Mesenteric fat pad (tissue), 1 donor: ENCODE measurements at places on chromosomes 2 and 18. TPM values are rescaled to one million over a fixed set of nuclear protein-coding genes. Genes with fewer than 3 reads are reported as not detected.

ALPG gene
- total RNA-seq: not detected

CRYBA2 gene
- not detected for total RNA-seq

TCF7L1 gene
- 27.8 TPM for total RNA-seq

AQP12A gene
- not detected for total RNA-seq

SLC23A3 gene
- 0.93 TPM for total RNA-seq

GRCh38 chr2:95836151-95836550 lies 155.5 kb downstream of the ANKRD36C start:
- no peak for DNase-seq

- DNase-seq: no peak
These were observed 317.4 kb downstream of the EN1 start for GRCh38 chr2:118529908-118530599.

GRCh38 chr18:31658670-31659575 lies 25.5 kb downstream of the B4GALT6 start:
- no peak for DNase-seq

GRCh38 chr2:172931918-172932520 lies 143.6 kb upstream of the MAP3K20 start:
- no peak for DNase-seq

GRCh38 chr18:34224423-34225217 lies at the start of gene NOL4:
Gene NOL4 (minus strand): TSS chr18:34224913. CDS start chr18:34223253, 1,660 bp downstream.
- DNase-seq: peak; percentile 74

DNA sequence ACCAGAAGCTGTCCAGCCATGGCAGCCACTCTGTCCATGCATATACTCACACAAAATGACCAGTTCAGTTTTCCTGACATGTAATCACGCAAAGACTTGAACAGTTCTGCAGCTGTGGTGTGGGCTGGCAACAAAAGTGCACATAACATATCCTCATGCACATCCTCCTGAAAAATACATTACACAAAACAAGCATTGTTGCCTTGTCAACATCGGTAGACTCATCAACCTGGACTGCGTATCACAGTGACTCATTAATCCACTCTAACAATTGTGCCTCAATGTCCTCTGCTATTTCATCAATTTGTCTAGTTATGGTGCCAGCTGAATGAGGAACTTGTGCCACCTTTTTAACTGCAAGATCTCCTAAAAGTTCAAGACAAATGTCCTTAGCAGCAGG lies 19.5 kb downstream of the RBKS start:
- DNase-seq: no peak

GRCh38 chr18:43563780-43564179 lies 286.5 kb upstream of the SYT4 start:
- no peak for DNase-seq

DNA sequence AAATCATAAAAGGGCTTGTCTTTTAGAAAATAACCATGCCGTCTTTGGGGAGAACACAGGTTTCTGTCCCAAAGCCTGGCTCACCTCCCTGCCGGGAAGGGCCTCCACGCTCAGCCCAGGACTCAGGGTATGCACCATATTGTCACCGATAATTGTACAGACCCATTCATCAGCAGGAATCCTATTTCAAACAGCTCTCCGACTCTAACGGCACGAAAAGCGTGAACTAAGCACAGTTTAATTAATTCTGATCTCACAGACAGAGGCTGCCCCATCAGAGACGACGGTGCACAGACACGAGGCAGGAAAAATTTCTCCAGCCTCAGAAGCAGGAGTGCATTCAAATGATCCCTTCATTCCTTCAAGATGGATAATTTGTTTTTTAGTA lies 276.2 kb downstream of the MYCN start:
- DNase-seq: no peak

DNA sequence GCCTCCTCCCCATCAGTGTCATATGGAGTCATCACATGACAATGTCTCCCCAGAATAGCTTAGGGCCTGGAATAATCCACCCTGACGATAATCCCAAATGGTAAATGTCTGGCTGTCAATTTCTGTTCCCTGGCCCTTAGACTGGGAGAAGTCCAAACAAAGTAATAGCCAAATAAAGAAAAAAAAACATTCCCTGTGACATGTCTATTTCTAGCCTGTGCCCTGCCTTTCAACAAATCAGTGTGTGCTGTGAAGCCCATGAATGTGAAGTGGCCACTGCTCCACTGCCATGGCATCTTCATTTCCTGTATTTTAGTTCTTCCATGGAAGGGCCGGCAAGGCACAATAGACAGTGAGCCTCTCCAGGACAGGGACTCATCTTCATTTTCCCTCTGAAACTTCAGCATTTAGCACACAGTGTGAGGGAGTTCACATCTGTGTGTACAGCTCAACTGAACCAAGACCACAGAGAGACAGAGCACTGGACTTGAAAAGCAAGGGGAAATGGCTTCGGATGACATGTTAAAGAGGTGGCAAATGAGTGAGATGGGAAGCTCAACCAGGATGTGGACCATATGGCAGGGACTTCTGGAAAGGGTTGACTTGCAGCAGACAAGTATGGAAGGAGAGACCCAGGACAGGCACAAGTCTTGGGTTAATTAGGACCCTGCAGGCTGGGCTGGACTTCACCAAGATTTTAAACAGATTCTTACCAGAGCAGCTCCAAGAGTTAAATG lies 140.0 kb downstream of the ANTXR1 start:
- no peak for DNase-seq

GRCh38 chr2:196980001-196980400 lies 53.5 kb upstream of the PGAP1 start:
- no peak for DNase-seq

GRCh38 chr2:26401739-26402541 lies at the start of gene DRC1:
Gene DRC1 (plus strand): TSS chr2:26401920. CDS start chr2:26401990, 70 bp downstream.
- no peak for DNase-seq

- no peak for DNase-seq
These were observed 119.7 kb upstream of the XIRP2 start for GRCh38 chr2:166768393-166769123.

- no peak for DNase-seq
These were observed 15.8 kb upstream of the IL1RL1 start for GRCh38 chr2:102295566-102295965.

DNA sequence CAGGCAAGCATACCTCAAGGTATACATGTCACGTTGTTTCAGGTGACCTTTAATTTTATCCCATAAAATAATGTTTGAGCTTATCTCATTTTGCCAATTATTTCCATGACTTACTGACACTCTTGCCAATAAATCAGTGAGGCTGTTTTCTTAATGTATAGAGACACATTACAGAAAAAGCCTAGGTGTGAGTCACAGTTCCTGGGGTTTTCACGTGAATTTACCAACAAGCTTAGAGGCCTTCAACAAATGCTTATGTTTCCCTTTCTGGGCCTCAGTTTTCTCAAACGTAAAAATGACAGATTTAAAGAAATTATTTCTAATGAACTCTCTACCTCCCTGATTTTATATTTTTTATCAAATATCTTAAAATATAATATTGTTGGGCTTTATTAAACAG lies 517.5 kb upstream of the SPHKAP start:
- DNase-seq: no peak

- DNase-seq: no peak
These were observed 328.7 kb downstream of the NR4A2 start for GRCh38 chr2:156003780-156004179.

DNA sequence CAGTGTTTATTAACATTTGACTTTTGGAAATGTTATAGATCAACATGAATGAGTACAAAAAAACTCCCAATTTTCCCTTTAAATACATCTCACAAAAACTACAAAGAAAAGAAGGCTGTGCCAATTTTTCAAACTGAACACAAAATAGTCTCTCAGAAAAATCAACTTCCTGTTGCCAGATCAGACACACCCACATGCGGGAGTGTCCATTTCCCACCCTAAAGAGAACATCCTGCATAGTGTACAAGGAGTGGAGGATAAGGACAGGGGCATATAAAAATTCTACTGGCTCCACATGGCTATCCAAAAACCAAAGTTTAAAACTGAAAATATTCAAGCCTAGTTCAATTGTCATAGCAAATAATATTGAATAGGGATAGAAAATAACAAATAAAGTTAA lies 165.3 kb downstream of the ATAD2B start:
- no peak for DNase-seq

DNA sequence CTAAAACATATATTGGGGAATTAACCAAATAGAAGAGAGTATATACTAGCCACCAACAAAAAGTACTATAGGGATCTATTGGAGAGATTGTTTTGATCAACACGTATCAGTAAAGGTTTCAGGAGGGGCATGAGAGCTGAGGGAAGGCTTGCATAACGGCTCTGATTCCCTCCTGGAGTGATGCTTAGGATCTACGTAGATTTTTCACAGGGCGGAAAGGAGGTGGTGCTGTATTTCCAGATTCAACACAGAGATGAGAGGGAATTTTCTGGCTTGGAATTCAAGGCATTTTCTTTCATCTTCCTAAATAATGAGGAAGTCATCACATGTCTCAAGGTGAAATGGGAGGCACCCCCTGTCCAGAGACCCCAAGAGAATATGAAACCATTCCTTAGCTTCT lies 443.8 kb downstream of the CMPK2 start:
- no peak for DNase-seq

DNA sequence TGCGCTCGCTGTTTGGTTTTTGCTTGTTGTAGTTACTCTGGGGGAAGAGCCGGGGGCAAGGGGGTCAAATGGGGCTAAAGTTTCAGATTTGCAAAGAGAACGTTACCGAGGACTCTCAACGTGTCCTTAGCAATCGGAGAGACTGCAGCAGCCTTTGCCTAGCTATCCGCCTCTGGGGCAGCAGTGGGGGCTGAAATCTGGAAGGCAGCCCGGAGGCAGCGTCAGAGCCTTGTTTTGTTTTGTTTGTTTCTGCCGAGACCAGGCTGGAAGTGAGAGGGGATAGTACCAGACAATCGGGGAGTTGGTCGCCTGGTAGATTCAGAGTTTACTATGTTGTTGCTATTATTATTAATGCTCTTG lies 1.2 kb downstream of the CDH20 start:
- no peak for DNase-seq

DNA sequence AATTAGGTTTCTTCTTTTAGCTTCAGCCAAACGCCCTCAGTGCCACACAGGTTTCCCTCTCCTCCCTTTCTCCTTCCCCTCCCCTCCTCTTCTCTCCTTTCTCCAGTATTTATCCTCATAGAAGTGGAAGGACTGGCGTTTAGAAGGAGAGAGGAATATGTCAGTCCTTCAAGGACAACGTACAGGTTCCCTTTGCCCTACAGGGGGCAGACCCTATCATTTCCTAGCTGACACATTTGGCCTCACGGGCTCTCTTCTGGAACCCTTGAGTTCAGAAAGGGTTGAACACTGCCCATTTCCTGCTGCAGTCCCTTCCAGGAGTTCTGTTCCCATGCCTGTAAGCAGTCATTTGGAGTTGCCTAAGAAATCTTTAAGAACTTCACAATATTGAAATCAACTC lies 46.1 kb downstream of the CDCA7 start:
- DNase-seq: no peak

GRCh38 chr18:11136241-11136640 lies 13.1 kb downstream of the PIEZO2 start:
- DNase-seq: no peak

- no peak for DNase-seq
These were observed 292.7 kb downstream of the RNF144A start for GRCh38 chr2:7209757-7210555.

GRCh38 chr2:238868067-238868524 lies 20.2 kb downstream of the TWIST2 start:
- peak; percentile 83 for DNase-seq
